ENCODE measurements at places on chromosomes 16 and 17.

DNA sequence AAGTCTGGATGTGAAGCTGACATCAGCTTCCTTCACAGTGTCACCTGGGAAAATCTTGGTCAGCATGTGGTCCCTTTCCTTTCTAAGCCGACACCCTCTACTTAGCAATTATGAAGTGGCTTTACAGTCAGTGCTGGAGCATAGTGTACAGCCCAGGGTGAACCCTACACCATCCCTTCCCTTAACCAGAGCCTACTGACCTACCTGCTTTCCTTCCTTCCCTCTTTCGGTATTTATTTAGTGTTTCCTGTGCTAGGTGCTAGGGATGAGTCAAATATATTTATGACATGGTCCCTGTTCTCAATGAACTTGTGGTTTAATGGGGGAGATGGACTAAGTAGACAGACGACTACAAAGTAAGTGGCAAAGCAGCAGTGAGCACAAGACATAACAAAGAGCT is 77.5 kb downstream of the CDK5R1 start:
- DNase-seq, result no peak

GRCh38 chr17:10798910-10799309 is 5.0 kb downstream of the TMEM238L start:
- DNase-seq, result no peak

GRCh38 chr16:59601452-59601851 is 867.3 kb upstream of the GOT2 start:
- no peak for DNase-seq

- DNase-seq, result no peak
Measured at GRCh38 chr17:12530161-12530560, 135.5 kb upstream of the MYOCD start.

- DNase-seq, result no peak
Measured at GRCh38 chr16:86797700-86798099, 219.4 kb downstream of the FOXL1 start.

GRCh38 chr16:67228905-67229304 is 2.0 kb downstream of the TMEM208 start:
- DNase-seq, result no peak

- peak; percentile 49 for DNase-seq
Measured at GRCh38 chr16:11725457-11725856, 17.2 kb downstream of the TXNDC11 start.

Measured in NCI-H510A treated with DMSO at 0.1 percent for 48 hours (cell line).